ENCODE measurements at places on chromosomes 5 and 9.

DNA sequence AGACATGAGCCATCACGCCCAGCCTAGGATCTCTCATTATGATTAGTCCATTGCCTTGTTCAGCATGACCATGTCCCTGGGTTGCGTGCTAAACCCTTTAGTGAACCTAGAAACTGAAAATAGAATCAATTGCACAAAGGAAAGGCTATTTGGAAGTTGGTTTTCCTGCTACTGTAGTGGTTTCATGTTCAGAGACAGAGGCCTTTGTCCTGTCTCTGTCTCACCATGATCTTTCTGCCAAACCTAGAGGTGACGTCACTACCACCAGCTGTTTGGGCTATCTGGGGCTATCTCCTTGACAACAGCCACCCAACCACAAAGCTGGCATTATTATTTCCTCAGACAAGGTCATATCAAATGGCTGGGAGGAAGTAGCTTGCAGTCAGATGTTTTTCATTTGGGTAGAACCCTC is 4.0 kb upstream of the CDK5RAP2 start:
- DNase-seq, result peak; percentile 47

GRCh38 chr5:100644185-100644584 is 109.0 kb downstream of the FAM174A start:
- DNase-seq, result no peak

GRCh38 chr9:2726650-2727340 is 9.5 kb downstream of the KCNV2 start:
- no peak for DNase-seq

DNA sequence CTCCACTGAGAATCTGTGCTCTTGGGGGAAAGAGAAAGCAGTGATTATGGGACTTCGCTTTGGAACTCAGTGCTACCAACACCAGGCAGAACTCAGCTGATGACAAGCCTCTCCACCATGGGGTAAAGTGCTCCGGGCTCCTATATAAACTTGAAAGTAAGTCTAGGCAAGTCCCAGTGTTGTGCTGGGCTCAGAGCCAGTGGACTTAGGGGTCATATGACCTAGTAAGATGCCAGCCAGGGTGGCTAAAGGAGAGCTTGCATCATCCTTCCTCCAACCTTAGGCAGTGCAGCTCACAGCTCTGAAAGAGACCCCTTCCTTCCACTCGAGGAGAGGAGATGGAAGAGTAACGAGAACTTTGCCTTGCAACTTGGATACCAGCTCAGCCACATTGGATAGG is 35.1 kb upstream of the FREM1 start:
- DNase-seq, result no peak

DNA sequence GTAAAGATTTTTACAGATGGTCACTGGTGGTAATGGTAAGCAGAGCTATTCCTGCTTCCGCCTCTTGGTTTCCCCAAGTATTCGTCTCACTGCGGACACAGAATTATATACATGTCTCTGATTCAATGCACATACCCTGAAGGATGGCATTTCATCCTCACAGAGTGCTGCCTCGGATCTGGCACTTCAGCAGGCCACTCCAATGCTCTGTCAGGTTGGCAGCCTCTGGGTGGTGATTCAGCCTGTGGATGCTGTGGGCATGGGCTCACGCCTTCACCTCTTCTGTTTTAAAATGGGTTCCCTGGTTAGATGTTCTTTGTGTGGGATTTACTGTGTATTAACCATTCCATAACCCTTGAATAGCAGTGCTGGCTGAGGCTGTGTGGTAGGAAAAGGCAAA is 182.6 kb upstream of the ZNF608 start:
- no peak for DNase-seq

- no peak for DNase-seq
Measured at GRCh38 chr9:127039492-127039891, 82.9 kb downstream of the ANGPTL2 start.

GRCh38 chr5:84383816-84384603 is 670 bp downstream of the EDIL3 start:
- peak; percentile 11 for DNase-seq

DNA sequence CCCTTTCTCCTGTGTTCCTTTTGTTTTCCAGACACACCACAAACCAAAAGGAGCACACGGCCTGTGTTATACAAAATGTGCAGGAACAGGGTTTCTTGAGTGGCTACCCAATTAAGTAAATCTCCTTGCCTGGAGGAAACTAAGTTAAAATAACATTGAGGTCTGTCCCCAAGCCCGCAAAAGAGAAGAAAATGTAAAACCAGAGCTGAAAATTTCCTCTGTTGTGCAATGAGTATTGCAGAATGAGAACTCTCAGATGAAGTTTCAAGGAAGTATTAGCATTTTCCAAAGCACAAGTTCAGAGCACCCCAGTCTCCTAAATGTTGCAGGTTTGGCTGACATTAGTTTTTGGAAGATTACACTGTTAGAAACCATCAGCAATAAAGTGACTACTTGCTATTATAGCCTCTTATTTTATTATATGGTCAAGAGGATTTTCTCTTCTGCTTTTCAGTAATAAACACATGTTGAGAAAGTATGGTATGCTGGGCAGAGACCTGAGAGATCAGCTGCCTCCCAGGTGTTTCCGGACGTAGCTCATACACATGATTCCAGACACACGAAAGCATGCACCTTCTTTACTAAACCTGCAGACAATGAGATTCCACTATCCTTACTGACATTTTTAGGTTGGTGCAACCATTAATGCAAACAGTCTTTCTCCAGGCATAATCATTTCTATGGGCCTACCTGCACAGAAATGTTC is 161.3 kb downstream of the SNCAIP start:
- DNase-seq, result no peak

DNA sequence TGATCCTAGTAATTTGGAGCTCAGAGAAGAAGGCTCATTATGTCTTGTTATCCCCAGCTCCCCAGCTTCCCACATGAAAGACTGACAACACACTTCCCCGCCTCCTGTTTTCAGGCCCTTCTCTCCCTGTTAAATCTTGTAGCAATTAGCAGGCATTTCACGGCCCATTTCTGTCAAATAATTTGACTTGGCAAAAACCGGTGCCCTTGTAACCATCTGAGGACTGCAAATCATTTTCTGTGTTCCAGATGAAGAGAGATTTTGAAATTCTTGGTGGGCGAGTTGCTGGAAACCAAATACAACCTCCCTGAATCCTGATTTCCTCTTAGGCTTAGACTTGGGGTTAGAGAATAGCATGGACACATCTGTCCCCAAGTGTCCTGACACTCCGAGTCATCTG is 109.7 kb downstream of the MSX2 start:
- no peak for DNase-seq

- DNase-seq, result no peak
Measured at GRCh38 chr5:14854799-14855198, 16.8 kb downstream of the ANKH start.

- no peak for DNase-seq
Measured at GRCh38 chr5:120538149-120538548, 74.0 kb downstream of the PRR16 start.

DNA sequence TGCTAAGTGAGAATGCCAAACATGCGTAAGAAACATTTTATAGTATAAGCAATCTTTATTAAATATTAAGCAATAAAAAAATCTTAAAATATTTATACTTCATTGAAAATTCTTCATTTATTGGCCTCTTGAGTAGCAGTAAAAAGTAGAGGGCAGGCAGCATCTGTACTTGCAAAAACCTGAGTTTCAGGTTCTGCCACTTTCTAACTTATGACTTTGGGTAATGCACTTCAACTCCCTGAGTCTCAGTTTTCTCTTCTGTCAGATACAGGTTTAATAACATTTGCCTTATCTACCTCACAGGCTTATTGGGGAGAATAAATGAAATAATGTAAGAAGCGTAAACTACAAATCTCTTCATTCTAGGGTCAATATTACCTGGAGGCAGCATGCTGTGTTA is 19.8 kb upstream of the MCTP1 start:
- no peak for DNase-seq

- no peak for DNase-seq
Measured at GRCh38 chr5:135604056-135604455, 25.3 kb upstream of the CXCL14 start.

GRCh38 chr9:19553441-19553840 is 144.6 kb downstream of the ACER2 start:
- DNase-seq, result no peak

GRCh38 chr5:92371889-92372235 is 988.7 kb upstream of the ARRDC3 start:
- DNase-seq, result no peak

DNA sequence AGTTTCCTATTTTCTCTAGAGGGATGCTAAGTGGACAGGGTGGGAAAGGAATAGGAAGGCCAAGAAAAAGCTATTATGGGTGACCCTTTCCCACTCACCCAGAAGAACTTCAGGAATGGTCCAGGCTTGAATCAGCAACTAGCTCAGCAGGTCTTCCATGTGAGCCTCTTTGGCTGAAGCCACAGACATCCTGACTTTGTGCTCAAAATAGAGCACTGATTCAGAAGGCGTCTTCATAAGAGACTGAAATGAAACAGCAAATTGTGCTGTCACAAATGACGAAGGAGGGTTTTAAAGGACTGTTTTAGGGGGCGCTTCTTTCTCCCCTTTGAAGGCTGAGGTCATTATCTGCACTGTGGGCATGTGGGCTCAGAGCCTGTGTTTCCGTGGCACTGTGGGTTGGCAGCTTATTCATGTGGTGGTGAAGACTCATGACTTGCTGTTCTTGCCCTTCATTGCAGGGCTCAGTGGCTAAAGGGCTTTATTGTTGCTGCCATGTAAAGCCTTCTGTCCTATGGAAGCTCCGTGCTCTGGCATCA is 65.8 kb upstream of the NFIL3 start:
- no peak for DNase-seq

GRCh38 chr9:96327694-96328352 is 25.8 kb upstream of the HSD17B3 start:
- peak; percentile 66 for DNase-seq

DNA sequence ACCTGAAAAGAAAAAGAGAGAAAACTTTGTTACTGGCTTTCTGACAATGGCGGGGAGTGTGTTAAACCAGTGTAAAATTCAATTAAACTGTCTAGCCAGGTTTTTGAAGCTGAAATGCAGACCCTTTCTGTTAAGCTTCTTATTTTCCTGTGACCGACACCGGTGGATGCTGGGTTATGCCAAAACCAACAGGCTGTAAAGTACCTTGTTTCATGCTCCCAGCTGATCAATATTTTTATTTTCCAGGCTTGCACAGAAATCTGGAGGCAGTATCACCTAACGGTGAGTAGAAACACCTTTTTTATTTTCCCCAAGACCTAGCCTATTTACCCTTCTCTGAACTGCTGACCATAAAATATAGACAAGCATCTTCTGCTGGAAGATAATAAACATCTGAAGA is 94.9 kb upstream of the GRHPR start:
- no peak for DNase-seq

DNA sequence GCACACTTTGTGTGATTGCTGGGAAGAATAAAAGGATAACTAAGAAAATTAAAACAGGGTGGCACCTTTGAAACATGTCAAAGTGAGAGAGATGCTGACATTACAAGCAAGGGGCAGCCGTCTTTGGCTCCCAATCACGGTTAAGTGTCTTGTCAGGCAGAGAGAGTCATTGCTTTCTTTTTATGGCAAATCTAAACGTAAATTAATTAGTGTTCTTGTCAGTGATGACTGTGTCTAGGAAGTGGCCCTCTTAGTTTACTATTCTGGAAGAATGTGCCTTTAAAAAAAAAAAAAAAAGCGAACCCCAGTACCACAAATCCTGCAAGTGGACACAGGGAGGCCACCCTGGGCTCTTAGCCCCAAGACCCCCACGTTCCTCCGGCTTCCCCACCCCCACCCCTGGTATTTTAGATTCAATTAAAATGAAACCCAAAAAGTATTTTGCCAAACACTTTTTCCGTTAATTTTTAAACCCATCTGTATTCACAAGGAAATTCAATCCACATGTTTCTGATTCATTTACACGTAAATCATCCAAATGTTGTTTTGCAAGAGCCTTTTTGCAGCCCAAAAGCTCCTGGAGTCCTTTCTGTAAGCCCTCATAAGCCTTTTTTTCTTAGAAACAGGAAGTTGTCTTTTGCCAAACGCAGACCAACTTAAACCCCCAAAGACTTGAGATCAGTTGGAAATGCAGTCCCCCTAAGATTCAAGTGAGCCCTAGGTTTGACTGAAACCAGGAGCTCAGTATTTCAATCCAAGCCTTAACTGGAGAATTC is 399.3 kb downstream of the EBF1 start:
- no peak for DNase-seq

GRCh38 chr5:176943816-176944215 is 44.7 kb upstream of the HK3 start:
- DNase-seq, result no peak

GRCh38 chr5:93800988-93801811 is 59.8 kb upstream of the POU5F2 start:
- DNase-seq, result peak; percentile 16

GRCh38 chr5:58940446-58940845 is 357.6 kb downstream of the RAB3C start:
- no peak for DNase-seq

GRCh38 chr5:160471761-160472160 is 50.1 kb downstream of the PTTG1 start:
- DNase-seq, result no peak

DNA sequence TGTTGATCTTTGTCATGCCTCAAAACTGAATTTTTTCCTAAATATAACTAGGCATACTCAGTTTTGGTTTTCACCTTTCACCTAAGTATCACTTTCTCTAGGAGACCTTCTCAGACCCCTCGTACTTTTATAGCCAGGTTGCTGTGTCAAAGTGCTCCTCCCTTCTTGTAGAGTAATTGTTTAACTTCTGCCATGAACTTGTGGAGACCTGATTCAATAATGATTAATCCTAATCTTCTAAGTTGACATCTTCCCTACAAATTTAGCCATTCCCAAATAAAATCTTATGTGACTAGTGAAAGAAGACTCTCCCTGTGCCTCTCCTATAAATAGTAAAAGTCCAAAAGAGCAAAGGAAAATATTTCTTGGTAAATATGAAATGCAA is 159.8 kb downstream of the SPATA31D1 start:
- no peak for DNase-seq

DNA sequence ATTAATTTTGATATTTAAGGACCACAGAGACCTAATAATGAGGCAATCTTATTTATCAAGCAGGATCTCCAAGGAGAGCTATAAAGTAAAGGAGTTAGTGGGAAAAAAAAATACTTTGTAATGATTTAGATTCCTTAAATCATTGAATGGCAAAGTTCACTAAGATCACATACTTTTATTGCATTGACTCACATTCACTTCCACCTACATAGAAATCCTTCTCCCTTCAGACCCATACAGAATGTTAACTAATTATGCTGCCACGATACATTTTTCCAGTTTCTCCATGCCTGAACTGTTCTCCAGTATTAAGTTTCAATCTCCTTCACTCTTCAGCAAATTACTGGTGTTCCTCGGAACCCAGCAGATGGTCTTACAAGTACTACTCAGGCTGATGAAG is 388.7 kb downstream of the EFNA5 start:
- DNase-seq, result no peak
